ENCODE measurements at places on chromosomes 7 and 10.

GRCh38 chr10:99555825-99556523 lies 23.2 kb downstream of the NKX2-3 start:
- DNase-seq = no peak

DNA sequence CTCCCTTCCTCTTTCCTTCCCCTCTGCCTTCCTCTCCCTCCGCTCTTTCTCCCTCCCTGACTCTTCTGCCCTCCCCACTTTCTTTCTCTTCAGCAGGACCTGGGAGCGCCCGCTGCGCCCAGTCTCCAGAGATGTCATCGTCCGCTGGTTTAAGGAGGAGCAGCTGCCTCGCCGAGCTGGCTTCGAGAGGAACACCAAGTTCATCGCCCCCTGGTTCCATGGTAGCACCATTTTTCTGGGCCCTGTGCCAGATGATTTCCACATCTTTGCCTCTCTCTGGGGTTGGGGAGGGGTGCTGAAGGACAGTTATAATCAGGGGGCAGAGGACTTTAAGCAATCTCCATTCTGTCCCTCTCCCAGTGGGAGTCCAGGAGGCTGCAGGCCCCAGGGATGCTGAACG lies 71.6 kb downstream of the SH2D4B start:
- no peak for DNase-seq

- DNase-seq = no peak
Observed at GRCh38 chr10:12390733-12391132, 41.4 kb downstream of the CAMK1D start.

- no peak for DNase-seq
Observed at GRCh38 chr7:49483142-49483541, 290.3 kb upstream of the VWC2 start.

DNA sequence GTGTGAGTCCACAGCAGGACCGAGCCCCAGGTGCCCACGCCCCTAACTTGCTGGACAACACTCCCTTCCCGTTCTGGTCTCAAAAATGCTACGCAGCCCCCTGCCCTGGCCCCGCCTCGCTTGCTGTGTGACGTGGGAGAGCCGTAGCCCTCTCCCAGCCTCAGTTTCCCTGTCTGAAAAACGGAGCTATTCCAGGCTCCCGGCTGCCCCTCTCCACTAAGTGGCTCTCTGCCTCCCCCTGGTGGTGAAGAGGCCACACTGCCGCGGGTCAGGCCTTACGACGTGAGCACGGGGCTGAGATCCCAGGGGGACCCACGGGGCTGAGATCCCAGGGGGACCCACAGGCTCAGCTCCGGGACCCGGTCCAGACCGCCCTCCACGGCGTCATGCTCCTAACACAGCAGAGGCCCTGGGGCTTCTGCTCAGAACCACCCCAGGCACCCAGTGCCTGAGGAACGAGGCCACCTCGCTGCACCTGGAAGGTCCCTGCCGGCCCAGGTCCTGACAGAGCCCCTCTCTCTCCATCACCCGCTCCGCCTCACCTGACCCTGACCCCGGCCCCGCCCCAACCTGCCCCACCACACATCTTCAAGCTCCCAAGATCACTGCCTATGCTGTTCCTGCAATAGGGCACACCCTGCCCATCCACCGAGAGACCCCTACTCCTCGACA lies 26.7 kb downstream of the MICALL2 start:
- peak; percentile 64 for DNase-seq

DNA sequence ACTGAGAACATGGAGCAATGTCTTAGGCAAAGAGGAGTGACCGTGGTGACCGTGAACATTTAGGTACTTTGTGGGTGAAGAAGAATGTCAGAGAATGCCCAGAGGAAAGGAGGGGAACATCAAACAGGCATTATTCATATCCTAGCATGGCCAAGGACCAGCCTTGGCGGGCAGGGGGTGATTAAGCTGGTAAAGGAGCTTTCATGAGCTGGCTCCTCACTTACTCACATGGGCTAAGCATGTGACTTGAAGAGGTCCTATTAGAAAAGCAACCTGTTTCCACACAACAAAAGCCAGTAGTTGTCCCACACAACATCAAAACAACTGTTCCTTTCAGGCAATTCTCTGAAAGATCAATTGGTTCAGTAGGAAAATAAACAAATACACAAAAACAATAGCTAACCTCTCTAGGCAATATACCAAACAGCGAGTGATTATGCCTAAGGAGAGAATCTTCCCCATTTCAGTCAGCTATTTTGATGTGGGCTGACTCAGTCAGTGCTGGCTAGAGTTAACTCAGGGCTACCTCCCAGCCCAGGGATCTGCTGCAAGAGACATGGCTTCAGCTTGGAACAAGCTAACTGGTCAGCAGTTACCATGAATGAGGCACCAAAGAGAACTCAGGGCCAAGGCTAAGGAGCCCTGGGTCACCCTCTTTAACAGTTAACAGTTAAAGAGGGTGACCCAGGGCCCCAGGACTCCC lies 283.5 kb downstream of the ARHGAP12 start:
- no peak for DNase-seq

GRCh38 chr7:98627413-98627790 lies 10.3 kb downstream of the NPTX2 start:
- DNase-seq = no peak

DNA sequence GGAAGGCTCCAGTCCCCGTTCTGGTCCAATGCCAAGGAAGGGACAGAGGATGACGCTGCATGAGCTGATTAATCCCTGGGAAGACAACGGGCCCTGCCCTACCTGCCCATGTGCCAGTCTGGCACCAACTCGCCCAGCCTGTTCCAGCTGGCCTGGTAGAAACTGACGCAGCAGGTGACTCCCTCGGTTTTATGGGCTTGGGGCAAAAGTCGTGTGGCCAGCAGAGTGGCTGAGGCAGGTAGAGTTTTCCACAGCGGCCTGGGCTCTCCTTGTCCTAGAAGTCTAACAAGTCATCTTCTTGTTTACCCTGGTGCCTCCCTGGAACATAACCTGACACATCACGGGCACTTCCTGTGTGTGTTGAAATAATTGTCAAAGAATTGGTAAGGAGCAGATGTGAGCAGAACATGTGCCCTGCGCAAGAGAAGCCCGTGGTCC lies 20.4 kb upstream of the LMTK2 start:
- DNase-seq = no peak

DNA sequence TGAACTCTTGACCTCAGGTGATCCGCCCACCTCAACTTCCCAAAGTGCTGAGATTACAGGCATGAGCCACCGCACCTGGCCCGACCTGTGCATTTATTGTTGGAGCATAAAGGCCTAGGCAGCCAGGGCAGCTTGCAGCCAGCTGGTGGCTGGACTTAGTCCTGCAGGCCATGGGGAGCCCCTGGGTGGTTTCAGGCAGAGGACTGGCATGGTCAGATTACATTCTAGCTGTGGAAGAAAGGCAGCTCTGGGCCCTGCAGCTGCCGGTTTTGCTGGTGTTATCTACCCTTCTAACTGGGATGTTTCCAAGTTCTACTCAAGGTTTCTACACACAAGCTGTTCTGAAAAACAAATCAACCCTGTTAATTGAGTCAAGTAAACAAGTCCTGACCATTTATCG lies 22.7 kb upstream of the MKRN1 start:
- DNase-seq = no peak

DNA sequence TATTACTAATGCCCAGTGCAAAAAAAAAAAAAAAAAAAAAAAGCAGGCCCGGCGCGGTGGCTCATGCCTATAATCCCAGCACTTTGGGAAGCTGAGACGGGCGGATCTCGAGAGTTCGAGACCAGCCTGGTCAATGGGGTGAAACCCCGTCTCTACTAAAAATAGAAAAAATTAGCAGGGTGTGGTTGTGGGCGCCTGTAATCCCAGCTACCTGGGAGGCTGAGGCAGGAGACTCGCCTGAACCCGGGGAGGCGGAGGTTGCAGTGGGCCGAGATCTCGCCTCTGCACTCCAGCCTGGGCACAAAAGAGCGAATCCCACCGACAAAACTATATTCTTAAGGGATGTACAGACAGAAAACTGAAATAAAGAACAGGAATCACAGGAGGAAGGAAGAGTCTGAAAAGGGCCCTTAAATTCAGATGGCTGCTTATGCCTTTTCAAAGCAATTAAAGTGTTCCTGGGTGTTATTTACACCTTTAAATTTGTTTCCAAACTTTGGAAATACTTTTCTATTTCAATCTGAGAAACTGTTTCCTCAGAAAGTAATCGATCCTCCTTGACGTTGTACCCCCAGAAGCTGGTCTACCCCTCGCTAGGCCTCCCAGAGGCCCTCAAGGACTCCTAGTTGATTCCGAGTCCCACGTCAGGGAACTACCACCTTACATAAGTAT lies 2.0 kb upstream of the KMT2E start:
- peak; percentile 48 for DNase-seq

GRCh38 chr10:784403-785088 lies 95.1 kb upstream of the DIP2C start:
- no peak for DNase-seq

GRCh38 chr7:1918881-1919525 lies 248.9 kb downstream of the ELFN1 start:
- DNase-seq = no peak

GRCh38 chr10:78968943-78969342 lies 99.8 kb upstream of the ZMIZ1 start:
- no peak for DNase-seq

DNA sequence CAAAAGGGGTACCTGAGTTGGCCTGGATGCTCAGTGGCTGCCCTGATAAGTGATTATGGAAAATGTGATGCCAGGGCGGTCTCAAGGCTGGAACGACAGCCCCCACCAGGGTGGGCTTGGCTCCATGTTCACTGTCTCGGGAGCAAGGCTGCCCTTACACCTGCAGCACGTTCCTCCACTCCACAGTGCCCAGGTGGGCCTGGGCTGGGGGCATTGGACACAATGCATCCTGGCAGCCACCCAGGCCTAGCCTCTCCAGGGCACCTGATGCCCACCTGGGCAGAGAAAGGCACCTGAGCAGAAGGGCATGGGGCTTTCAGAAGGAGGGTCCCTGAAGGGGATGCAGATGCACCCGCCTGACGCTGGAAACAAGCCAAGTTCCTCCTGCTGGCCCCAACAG lies 548.3 kb downstream of the DNAJB6 start:
- DNase-seq = no peak

DNA sequence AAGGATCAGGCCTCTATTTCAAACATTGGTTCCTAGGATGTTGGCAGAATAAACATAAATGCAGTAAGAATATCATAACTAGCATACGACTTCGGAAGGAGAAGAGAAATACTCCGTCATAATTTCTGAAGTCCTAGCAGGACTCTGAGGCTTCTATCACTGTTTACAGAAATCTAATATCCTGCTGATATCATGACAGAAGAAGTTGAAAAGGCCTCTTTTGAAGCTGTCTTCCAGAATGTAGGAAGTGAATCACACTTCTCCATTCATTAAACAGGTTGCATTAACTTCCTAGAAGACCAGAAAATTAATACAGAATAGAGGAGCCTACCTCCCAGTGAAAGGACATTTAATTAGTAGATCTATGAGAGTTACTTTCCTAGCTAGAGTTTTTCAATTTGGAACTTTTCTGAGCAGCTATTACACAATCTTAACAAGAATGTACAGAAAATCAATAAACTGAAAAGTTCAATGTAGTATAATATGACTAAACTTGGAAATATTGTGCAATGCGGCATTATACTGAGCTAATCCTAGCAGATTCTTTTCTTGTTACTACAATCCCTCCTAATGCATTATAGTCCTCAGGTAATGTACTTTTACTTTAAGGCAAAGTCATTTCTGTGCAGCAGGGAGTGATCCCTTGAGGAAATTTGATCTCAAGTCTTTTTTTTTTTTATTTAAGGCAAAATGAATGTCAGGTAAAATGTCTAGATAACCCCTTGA lies 622.6 kb upstream of the CELF2 start:
- DNase-seq = no peak

- DNase-seq = no peak
Observed at GRCh38 chr10:110649347-110650264, 5.5 kb downstream of the RBM20 start.

- no peak for DNase-seq
Observed at GRCh38 chr10:86753638-86754434, 2.6 kb upstream of the BMPR1A start.

DNA sequence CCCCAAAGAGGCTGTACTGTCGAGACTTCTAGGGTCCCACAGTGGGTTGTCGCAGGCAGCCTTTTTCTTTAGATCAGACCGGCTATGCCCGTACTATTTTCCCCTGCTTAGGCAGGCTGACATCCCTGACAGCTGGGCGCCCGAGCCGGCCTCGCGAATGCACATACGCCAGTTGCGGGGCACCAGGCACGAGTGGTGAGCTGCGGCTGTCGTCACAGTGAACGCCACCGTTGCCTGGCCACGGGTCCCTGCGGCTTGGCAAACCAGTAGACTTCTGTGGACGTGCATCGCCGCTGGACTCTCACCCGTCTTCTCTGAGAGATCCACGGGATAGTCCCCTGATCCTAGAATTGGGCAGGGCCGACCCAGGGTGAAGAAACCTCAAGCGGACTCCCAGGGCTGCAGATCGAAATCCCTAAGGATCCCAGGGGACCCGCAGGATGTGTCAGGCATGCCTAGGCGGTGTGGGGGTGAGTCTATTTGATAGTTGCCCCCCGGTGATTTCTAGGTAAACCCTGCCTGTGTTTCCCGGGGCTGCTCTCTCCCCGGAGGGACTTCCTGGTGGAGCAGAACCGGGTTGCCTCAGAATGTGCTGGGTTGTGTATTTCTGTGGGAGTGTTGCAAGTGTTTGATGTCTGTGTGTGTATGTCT lies 33.0 kb upstream of the ZNF273 start:
- no peak for DNase-seq

DNA sequence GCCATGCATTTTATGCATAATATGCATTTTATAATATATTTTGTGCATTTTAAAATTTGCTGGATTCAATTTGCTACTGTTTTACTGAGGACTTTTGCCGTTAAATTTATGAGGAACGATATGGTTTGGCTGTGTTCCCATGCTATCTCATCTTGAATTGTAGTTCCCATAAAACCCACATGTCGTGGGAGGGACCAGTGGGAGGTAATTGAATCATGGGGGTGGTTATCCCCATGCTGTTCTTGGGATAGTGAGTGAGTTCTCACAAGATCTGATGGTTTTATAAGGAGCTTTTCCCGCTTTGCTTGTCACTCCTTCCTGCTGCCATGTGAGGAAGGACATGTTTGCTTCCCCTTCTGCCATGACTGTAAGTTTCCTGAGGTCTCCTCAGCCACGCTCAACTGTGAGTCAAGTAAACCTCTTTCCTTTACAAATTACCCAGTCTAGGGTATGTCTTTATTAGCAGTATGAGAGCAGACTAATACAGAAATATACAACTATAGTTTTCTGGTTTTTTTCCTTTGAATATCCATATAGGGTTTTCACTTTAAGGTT lies 201.4 kb upstream of the SH2B2 start:
- DNase-seq = no peak

DNA sequence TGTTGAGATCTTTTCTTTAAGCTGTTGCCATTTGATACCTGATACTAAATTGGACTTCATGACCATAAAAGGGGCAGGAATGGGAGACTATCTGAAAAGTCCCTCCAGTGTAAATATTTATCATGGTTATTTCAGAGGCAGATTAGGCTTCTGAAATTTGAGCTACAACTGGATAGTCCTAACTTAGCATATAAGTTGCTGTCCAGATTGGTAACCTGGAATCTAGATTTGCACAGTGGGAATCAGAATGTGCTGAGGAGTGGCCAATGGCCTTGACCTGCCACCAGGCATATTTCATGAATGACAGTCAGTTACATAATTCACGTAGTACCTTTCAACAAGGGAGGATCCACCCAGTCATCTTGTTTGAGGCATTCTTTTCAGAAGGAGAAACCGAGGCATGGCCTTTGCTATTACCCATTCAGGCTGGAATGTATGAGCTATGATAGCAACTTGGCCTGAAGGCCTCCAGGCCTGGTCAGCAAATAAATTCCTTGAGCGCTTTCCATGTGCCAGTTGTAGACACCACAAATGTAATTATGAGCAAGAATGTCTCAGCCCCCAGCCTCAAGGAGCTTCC lies 80.0 kb downstream of the EEPD1 start:
- DNase-seq = no peak

- peak; percentile 42 for DNase-seq
Observed at GRCh38 chr10:132329565-132330485, 2.2 kb upstream of the LRRC27 start.

- no peak for DNase-seq
Observed at GRCh38 chr7:92635538-92635937, 45.3 kb upstream of the FAM133B start.
